ENCODE measurements at places on chromosomes 6 and 20. TPM values are rescaled to one million over a fixed set of nuclear protein-coding genes. Genes with fewer than 3 reads are reported as not detected.

COL9A1 gene
- 0.21 TPM for total RNA-seq

RFX6 gene
- total RNA-seq, result not detected

CCM2L gene
- total RNA-seq, result 38.6 TPM

PRPH2 gene
- total RNA-seq, result 0.11 TPM

NKAIN2 gene
- total RNA-seq, result 0.11 TPM

DCDC2 gene
- total RNA-seq, result not detected

SNAP91 gene
- total RNA-seq, result 0.64 TPM

DNA sequence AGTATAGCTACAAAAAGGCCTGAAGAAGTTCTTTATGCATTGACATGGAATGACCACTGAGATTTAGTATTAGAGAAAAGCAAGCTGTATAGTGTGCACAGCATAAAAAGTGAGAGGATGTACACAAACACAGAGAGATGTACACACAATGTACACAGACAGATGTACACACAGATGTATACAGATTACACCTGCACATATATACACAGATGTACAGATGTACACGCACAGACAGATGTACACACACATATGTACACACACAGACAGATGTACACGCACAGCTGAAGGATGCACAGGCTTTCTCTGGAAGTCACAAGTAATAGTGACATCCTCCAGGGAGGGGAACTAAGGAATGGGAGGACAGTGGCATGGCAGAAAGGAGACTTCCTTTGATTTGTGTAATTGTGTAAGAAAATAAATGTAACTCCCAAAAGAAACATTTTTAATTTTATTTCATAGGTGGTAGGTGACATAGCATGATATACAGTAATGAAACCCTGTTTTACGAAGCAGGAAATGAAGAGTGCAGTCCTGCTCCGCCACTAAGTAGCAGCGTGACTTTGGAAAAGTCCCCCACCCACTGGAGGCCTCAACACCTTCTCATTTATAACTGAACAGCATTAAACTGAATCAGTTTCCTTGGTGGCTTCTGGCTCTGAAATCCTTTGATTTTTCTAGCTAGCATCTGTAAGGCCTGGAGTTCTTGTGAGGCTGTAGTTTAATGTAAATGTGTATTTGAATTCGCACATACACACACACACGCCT lies 14.1 kb downstream of the NFATC2 start:
- DNase-seq, result no peak

DNA sequence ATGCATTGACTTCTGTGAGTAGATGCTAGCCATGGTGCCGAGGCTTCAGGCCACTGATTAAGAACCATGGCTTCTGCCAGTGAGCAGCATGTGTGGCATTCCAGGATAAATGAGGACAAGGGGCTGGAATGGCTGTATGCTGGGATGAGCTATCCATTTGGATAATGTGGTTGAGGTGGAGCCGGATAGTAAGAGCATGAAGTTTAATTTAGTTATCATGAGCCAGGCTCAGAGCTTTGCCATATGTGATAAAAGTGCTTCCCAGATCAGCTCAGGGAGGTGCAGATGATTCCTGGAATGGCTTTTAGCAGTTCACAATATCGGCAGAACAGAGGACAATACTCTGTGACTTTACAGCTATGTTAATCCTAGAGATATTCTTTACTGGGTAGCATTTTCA lies 34.6 kb upstream of the RNF8 start:
- DNase-seq, result no peak

- DNase-seq, result no peak
Measured at GRCh38 chr20:40931410-40932044, 97.1 kb upstream of the TOP1 start.

- no peak for DNase-seq
Measured at GRCh38 chr20:52410182-52410647, 218.6 kb upstream of the ZFP64 start.

DNA sequence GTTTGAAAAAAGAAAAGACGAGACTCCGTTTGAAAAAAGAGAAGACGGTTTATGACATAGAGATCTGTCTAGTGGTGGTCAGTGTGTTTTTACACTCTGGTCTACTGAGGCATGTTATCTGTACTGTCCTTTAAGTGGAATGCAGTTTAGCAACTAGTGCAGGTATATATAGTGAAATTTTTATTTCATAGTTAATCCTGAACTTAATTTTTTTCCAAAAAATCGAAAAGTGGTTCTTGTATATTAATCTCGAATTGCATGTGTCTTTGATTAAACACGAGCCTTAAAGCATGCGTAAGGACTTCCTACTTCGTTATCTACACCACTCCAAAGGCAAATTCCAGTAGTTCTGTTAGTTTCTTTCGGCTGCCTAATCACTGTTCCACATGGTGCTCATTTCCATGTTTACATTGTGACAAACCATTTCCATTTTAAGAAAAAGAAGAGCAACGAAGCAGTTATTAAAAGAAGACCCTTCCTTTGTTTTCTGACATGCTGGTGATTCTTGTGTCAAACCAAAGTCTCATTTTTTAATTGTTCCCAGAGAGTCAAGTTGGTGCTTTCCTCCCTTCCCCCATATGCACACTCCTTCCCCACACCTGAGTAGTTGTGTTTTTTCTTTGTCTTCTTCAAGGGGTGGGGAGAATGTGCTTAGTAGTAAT lies 2.3 kb downstream of the SNX9 start:
- DNase-seq, result no peak

GRCh38 chr20:41061155-41061554 lies 32.5 kb downstream of the TOP1 start:
- no peak for DNase-seq

DNA sequence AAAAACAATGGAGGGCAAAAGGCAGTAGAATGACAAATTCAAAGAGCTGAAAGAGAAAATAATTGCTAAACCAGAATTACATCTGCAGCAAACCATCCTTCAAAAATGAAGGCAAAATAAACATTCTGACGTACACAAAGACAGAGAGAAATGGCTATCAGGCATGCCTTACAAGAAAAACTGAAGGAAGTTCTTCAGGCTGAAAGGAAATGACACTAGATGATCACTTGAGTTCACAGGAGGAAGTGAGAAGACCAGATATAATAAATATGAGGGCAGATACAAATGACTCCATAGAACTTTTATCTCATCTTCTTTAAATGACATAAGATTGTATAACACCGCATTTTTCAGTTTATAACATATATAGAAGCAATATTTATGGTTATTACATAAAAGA lies 30.0 kb downstream of the DZANK1 start:
- DNase-seq, result no peak

GRCh38 chr6:110864824-110865223 lies 9.8 kb upstream of the AMD1 start:
- no peak for DNase-seq

DNA sequence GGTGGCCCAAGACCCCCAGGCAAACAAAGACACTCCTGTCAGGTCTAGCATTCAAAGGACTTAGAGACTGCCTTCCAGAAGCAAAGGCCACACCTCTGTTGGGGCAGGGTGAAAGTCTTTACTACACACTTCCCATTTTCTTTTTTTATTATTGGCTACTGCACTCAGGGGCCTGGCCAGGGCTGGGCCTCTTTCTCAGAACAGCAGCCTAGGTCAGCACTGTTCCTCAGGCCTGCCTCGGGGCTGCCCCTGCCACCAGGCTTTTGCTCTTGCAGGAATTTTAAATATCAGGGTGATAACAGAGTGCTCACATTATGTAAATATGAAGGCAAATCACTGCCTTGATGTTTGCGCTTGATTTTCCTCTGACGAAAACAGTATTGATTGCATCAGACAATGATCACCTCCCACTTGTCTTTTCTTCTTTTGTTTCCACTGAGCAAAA lies 18.5 kb downstream of the GSTA4 start:
- DNase-seq, result no peak

DNA sequence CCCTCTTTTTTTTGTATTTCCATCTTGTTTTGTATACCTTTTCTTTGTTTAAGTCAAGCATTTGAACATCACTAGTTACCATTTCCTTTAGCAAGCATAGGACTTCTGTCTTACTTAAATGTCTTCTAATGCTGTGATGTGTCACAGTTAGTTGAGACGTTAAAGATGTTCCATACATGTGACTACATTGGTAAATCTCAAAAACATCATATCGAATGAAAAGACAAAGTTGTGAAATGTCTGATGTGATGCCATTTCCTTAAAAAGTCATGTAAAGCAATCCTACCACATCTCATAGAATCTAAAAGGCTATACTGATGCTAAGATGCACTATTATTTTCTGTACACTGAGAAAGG lies 26.8 kb downstream of the SLC16A10 start:
- DNase-seq, result no peak

GRCh38 chr20:14928083-14928482 lies 590.7 kb upstream of the FLRT3 start:
- no peak for DNase-seq

DNA sequence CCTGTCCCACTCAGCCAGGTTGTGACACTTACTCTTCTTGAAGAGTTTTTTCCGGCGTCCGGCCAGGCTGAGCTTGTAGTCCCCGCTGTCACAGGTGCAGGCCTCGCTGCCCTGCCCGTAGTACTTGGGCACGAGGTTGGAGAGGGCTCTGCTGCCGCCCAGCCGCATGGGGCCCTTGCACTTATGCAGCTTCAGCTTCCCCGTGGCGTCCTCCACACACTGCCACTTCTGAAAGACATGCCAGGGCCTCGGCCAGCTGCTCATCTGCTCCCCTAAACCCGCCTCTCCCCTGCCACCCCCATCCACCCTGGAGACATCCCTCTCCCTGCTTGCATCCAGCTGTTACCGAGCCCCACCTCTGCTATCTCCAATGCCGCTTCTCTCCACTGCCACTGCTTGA lies 113.1 kb downstream of the SULF2 start:
- DNase-seq, result no peak

DNA sequence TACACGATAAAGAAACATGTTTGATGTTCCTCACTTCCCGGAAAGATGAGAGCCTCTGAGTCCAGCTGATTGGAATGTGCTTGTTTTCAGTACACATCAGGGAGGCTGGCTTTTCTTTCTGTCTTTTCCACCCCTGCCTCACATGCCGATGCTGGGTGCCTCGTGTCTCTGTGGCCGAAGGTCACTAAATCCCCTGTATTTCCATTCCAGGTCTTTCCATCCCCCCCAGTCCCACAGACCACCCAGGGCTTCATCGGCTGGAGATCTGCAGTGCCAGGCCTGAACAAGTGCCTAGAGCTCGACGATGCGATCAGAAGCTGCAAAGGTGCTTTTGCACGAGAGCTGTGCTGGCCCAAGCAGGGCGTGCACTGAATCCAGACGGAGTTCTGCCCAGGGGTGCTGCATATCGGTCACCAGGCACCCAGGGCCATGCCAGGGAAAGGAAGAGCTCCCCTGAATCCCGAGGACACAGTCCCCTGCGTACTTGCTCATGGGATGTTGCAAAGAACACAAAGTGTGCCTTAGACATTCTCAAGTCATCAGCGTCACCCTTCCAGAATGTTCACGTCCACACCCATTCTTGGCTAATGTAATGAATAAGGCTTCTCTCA lies 67.9 kb downstream of the ANKRD60 start:
- no peak for DNase-seq

GRCh38 chr6:128235556-128235955 lies 284.8 kb downstream of the PTPRK start:
- no peak for DNase-seq

GRCh38 chr20:58598211-58599015 lies 52.7 kb upstream of the STX16 start:
- no peak for DNase-seq

DNA sequence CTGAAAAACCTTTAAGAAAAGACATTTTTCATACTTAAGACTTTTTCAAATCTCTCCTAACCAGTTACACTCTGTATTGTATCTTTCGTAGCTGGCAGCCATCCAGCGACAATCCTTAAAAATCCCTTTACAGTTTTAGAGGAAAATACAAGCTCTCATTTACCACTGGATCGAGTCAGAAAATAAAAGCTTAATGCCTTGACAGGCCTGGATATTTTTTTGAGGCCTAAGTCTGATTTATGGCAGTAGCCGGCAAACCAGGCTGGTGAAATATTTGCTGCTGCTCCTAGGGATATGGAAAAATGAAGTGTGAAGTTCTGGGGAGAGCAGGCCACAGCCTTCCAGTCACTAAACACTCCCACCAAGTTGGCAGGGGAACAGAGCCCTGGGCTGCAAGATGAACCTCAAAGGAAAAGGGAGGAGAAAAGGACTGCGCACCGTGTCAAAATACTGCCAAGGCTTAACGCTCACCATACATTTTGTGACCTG lies 213.0 kb upstream of the SUPT3H start:
- DNase-seq, result no peak

GRCh38 chr6:143146186-143146851 lies 85.6 kb downstream of the AIG1 start:
- DNase-seq, result no peak

DNA sequence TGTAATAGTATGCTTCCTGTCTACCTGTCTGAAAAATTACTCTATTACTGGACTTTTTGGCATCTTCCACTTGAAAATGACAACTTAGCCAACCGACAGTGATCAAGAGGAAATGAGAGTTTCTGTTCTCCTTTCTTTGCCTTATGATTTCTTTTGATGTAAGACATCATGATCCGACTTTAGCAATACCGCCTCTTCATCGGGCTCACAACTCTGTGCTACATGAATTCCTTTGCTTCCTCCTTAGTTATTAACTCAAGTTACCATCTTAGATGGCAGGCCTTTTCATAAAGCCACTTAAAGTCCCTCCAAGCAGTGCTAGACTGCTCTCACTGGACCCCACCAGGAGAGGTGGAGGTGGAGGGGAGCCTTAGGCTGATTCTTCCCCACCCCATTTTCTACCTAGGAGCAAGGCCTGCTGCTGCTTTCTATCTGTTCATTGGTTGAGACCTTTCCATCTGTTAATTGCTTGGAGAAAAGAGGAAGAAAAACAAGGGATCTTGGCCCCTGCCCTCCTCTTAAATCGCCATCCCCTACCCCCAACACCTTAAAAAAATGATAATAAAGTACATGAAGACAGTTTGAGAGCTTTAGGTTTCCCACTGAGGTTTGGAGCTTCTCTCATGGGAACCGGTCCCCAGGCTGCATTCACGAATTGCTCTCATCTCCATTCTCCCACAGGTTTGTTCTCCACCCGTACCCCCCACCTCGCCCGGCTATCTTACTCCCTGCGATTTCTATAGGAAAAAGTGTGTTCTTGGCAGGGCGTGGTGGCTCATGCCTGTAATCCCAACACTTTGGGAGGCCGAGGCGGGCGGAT lies 21.6 kb upstream of the MCM3 start:
- no peak for DNase-seq

DNA sequence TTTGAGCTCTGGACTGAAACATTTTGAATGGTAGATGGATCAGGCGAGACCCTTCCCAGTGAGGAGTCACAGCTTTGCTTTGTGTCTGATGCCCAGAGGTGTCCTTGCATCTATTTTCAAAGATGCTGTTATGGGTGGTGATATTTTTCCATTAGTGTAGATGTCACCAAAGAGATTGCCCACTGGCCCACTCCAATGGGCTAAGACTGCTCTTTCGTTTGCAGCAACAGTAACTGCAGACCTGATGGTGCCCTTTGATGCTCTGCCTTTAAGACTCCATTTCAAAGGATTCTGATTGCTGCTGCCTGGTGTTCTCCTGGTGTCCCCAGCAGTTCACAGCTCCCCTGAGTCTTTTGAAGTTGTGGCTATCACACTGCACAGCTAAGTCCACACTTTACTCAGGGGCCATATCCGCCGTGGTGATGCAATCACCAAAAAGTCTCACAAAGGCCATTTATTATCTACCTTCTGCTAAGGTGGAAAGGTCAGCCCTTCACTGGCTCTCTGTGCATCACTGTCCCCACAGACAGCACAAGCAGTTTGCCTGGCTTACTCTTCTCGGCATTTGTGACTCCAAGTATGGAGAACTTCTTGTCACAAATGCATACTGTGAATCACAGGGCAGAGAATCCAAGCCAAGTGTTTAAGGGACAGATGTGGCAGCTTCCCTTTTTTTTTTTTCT lies 56.4 kb downstream of the NOX3 start:
- no peak for DNase-seq

GRCh38 chr6:167698540-167698939 lies 128.2 kb upstream of the AFDN start:
- no peak for DNase-seq
